ENCODE measurements at places on chromosomes 2 and 18.

DNA sequence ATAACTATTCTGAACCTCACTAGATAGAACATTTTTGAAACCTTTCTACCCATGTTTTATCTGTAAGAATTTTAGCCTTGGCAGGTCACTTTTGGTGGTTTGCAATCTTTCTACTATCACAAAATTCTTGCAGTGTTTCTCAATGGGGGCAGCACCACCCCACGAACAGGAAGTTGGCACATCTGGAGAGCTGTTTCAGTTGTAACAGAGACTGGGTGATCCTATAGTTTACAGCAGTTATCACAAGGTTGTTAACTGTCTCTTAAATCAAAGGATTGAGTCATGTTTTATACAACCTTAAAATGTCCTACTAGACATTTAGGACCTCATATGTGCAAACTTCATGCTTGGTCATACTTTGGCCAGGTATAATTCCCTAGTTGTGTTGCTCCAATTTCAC, 829.2 kb downstream of the ERBB4 start:
- H3K27me3 ChIP-seq: no peaks in the 10 kb centered on the region
- H3K36me3 ChIP-seq: no peaks in the 10 kb centered on the region
- H3K4me1 ChIP-seq: no peaks in the 10 kb centered on the region
- no peak overlapping the region for H3K4me3 ChIP-seq
- no peak for DNase-seq
- no peak overlapping the region for H3K27ac ChIP-seq

- H3K4me1 ChIP-seq: no peaks in the 10 kb centered on the region
- no peak overlapping the region for H3K4me3 ChIP-seq
- no peak overlapping the region for H3K27ac ChIP-seq
- no peaks in the 10 kb centered on the region for H3K27me3 ChIP-seq
Observed at GRCh38 chr2:43033466-43034241, 192.8 kb downstream of the ZFP36L2 start.

GRCh38 chr2:173874894-173875237, 90.3 kb downstream of the SP3 start:
- no peak overlapping the region for H3K4me3 ChIP-seq
- peak; percentile 5 for DNase-seq
- no peaks in the 10 kb centered on the region for H3K27me3 ChIP-seq
- no peak overlapping the region for H3K27ac ChIP-seq

- H3K27ac ChIP-seq: no peak overlapping the region
- no peaks in the 10 kb centered on the region for H3K27me3 ChIP-seq
- peaks cover 11% of the 10 kb centered on the region for H3K36me3 ChIP-seq
- H3K4me1 ChIP-seq: no peaks in the 10 kb centered on the region
- DNase-seq: no peak
- no peak overlapping the region for H3K4me3 ChIP-seq
Observed at GRCh38 chr2:53739032-53739431, 28.6 kb upstream of the CHAC2 start.

- H3K36me3 ChIP-seq: peaks cover 59% of the 10 kb centered on the region
- peaks cover 26% of the 10 kb centered on the region for H3K4me1 ChIP-seq
- H3K27ac ChIP-seq: no peak overlapping the region
- DNase-seq: no peak
- H3K27me3 ChIP-seq: no peaks in the 10 kb centered on the region
Observed at GRCh38 chr2:218255446-218255845, 5.4 kb upstream of the GPBAR1 start.

DNA sequence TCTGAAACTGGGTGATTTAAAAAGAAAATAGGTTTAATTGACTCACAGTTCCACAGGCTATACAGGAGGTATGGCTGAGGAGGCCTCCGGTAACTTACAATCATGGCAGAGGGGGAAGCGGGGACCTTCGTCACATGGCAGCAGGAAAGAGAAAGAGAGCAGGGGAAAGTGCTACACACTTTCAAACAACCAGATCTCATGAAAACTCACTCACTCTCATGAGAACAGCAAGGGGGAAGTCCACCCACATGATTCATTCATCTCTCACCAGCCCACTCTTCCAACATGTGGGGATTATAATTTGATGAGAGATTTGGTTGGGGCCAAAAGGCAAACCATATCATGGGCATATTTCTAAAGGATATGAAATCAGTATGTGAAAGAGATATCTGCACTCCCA, 12.0 kb upstream of the ARHGAP15 start:
- H3K27ac ChIP-seq: no peak overlapping the region
- H3K36me3 ChIP-seq: no peaks in the 10 kb centered on the region
- no peaks in the 10 kb centered on the region for H3K27me3 ChIP-seq
- no peak overlapping the region for H3K4me3 ChIP-seq
- no peak for DNase-seq

GRCh38 chr2:35794796-35795450, 560.7 kb upstream of the CRIM1 start:
- no peak overlapping the region for H3K4me3 ChIP-seq
- no peaks in the 10 kb centered on the region for H3K4me1 ChIP-seq
- no peaks in the 10 kb centered on the region for H3K36me3 ChIP-seq
- no peak for DNase-seq
- H3K27me3 ChIP-seq: no peaks in the 10 kb centered on the region
